ENCODE measurements at places on chromosomes 6 and 20.

DNA sequence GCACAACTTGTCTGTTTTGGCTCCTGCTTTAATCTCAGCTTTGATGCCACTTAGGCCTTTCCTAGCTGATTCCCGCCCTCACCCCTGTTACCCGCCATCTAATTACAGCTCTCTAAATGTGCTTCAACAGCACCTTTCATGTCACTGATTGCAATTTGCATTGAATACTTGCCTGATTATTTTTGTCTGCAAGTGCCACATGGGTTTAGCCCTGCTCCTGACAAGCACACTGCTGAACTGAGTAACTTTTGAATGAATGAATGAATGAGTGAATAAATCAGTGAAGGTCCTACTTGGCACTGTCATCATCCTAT lies 591 bp upstream of the DCBLD1 start:
- DNase-seq, result no peak

GRCh38 chr6:133645966-133646740 lies 242.8 kb upstream of the TCF21 start:
- DNase-seq, result no peak

DNA sequence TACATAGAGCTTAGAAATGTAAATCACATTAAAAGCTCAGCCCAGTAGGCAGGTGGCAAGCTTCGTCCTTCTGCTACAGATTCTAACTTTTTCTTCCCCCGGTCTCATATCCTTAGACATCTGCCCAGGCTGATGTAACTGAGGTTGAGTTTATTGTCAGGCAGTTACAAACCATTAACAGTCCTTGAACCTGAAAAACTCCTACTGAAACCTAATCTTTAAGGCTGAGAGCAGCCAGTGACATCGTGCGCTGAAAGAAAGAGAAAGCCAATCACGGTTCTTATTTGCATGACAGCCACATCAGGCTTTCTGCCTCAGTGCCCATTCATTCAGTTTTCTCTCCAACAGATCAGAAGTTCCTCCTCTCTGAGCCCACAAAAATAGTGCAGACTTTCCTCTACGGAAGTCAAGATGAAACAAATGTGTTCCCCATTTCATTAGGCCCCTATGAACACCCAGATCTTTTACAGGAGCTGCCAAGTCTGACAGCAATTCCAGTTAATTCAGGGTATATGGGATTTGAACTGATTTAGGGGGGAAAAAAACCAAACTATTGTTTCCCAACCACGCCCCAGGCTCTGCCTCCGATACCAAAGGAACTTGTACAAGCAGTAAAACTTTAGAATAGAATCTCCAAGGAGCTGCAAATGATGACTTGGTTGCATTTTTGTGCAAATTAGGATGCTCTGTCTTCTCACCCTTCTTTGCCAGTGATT lies at the start of gene NHSL1:
Gene NHSL1, minus strand, starts transcription at position 192 of the 716 bp plus-strand sequence. CDS start 204 bp downstream, outside the sequence.
- no peak for DNase-seq

- DNase-seq, result no peak
Observed at GRCh38 chr20:58459058-58459750, 56.0 kb downstream of the APCDD1L start.

DNA sequence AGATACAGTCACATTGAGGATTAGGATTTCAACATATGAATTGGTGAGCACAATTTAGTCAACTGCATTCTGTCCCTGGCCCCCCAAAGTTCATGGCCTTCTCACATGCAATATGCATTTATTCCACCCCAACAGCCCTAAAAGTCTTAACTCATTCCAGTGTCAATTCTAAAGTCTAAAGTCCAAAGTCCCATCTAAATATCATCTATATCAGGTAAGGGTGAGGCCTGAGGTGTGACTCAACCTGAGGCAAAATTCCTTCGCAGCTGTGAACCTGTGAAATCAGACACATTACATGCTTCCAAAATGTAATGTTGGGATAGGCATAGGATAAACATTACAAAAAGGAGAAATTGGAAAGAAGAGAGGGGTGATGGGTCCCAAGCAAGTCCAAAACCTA lies 27.8 kb downstream of the CLIC5 start:
- no peak for DNase-seq

- no peak for DNase-seq
Observed at GRCh38 chr6:14912226-14912625, 333.6 kb upstream of the JARID2 start.

DNA sequence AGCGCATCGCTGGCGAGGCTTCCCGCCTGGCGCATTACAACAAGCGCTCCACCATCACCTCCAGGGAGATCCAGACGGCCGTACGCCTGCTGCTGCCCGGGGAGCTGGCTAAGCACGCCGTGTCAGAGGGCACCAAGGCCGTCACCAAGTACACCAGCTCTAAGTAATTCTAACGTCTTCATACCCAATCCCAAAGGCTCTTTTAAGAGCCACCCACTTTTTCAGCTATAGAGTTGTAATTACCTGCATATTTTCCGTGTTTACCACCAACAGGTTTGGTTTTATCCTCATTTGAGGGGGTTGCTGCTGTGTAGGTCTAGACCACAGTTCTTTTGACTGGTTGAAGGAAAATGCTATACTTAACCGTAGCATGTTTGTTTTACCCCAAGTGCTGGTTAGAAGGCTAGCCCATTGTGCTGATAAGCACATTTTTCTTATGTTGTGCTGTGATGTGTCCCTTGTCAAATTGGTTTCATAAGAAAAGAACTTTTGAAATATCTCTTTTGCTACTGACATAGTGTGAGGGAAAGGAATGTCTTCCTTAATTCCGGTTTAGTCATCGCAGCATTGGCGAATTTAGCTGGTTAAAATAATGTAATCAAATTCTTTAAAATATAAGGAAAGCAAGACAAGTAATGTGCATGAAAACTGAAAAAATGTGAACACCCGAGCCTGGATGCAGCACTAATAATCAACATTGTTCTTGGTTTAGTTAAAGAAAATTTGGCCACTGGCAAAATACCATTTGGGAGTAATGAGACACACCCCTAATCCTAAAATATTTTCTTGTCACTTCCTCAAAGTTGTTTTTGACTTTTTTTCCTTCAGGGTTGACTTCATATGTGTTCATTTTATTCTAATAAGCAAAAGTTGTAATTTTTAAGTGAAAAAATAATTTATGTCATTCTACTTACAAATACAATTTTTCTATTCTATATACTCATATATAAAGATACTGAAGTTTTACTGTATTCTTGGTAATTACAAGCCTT lies 112.8 kb downstream of the HFE start:
- DNase-seq, result no peak

DNA sequence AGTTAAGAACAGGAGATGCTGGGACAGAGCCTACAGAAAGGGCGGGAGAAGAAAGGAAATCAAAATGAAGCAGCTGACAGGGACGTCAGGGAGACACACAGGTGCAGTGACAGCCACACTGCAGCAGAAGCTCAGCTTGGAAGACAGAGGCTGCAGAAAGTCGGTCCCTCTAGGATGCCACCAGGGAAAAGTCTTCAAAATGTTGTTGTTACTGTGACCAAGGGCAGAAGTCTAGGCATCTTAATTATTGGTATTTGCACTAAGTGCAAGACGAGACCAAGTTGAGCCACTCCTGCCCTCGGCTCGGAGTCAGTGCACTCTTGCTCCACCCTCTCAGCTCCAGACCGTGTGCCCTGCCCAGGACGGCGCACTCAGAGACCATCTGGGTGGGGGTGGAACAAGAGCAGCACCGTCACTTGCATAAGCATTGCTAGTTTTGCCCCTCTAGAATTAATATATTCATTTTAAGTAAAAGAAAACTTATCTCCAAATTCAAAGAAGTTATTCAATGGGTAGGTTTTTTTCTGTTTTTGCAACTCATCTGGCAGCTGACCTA lies 2.6 kb downstream of the PRR18 start:
- DNase-seq, result no peak

DNA sequence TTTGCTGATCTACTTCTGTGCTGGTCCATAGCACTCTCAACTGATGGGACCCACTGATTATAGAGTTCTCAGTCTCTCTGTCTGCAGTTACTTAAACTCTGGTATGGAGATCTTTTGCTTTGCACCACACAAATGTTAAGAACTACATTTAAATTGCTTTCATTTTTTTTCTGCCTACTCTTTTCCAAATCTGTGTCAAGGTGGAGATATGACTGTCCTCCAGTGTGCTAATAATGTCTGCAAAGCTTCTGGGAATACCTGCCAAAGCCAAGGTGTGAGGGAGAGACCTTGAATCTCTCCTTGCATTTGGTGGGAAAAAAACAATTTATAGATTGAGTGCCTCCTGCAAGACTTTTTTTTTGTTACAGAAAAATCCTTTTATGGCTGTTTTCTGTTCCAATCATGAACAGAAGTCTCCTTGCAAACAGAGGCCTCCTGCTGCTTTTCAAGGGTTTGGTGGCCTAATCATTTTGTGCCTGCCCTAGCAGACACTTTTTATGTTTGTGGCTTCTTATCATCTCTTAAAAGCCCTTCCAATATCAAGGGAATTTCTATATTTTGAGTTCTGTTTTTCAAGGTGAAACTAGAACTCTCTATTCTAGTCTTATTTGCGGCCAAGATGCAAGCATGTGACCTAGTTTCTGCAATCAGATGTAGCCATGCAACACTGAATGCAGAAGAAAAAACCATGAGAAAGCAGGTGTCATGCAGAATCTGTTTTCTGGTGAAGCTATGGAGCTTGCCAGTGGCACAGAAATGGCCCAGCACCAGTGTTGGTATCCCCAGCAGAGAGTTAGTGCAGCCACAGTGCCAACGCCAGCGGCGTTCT lies 23.2 kb upstream of the AKIRIN2 start:
- no peak for DNase-seq

DNA sequence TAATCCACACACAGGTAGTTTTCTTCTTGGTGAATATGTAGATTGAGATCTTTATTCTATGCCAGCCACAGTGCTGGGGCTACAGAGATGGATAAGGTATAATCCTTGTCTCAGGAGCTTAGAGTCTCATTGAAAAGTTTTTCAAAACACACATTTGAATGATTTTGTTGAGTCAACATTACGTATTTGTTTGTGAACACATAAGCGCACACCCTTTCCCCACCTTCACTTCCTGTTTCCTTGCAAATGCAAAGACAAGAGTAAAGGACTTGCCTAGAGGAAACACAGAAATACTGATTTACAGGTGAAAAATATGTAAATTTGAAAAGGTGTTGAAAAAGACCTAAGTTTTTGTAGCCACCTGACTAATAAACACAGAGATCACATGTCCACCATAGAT lies 27.8 kb downstream of the VAPB start:
- no peak for DNase-seq

DNA sequence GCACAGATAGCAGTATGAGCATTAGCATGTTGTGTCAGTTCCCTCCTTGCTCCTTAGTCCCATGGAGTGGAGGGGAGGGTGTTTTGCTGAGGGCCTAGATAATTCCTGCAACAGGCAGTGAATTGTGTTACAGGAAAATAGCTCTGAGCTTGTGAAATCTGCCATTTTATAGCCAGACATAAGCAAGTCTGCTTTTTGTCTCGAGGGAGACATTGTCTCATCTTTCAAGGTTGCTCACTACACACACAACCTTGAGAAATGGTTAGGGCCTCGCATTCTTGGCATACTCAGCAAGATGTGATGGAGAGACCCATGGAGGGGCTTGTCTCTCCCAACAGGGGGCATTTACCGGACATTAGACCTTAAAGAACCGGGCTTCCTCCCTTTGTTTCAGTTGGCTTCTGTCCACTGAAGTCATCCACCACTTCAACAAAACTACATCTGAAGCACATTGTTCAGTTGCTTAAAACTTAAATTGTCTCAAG lies 108.0 kb upstream of the FOXO3 start:
- DNase-seq, result no peak

- DNase-seq, result no peak
Observed at GRCh38 chr20:61897401-61898295, 168.0 kb downstream of the TAF4 start.

DNA sequence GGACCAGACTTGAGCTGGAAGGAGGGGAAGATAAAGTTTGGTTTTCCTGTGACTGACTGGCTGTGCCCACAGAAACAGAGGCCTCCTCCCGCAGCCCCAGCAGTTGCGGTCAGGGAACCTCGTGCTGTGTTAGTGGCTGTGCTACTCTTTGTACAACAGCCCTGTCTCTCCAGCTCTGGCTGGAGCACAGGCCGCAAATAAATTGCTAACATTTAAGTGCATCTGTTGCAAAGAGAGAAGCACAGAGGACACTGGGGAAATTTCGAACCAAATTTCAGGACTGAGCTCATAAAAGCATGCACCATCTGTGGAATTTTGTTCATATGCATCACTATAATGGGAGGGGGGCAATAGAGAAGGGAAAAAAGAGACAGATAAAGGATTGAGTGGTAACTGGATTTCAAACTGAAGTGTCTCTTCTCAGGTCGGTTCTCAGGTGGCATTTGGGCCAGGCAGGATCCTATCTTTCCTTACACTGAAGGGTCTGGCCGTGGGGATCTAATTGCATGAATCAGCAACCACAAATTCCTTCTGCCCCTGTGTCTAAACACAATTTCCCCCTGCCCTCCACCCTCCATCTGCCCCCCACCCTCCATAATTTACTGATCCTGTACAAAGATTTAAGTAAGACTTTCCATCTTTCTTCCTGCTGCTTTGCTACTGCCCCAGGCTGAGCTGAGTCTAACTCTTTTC lies 88.9 kb upstream of the ATXN1 start:
- no peak for DNase-seq

DNA sequence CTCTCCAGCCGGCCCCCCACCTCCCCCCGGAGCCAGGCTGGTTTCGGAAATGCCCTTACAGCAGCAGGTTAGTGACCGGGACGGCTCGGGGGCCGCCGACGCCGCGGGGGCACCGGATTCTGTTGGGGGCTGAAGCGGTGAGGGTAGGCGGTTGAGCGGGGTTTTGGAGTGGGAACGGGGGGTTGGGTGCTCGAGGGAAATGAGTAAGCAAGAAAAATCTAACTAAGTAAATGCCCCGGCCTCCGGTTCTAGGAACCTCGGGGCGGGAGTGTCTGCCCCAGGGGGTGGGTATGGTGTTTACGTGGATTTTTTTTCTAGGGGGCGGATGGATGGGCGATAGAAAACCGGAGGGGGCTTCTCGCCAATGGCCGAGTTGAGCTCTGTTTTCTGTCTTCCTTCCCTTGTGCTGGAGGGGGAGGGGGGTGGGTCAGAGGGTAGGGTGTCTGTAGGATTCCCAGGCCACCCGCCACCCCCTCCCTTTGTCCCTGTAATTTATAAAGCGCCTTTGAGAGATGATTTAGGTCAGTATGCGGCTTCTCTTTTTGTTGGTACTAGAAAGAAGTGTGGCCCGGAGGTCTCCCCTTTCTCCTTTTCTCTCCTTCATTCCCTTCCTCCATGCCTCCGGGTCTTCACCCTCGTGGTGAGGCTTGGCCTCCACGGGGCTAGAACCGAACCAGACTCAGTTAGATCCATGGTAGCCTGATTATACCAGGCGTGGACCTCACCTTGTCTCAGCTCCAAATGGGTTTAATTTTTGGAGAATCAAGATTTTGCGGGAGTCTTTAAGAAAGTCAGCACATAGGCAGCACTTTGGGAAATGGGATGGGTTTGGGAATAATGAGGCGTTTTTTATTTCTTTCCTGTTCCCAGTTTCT lies 2.3 kb downstream of the E2F3 start:
- DNase-seq, result no peak

DNA sequence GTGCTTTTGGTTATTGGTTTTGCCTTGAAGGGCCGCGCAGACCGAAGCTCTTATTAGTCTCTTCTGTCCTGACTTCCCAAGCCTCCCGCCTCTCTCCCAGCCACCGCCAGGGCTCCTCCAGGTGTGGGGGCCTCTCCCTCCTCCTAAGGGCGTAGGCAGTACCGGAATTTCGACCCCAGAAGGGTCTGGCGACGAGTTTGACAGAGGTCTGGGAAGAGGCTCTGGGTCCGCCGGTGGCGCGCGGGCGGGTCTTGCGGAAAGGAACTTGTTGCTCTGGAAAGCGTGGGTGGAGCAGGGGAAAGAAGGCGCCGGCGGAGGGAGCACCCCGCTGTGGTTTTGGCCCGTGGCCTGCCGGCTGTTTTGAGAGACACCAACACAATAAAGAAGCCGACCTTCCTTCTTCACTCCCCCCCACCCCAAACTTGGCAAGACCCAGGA lies 1.8 kb downstream of the PCSK2 start:
- no peak for DNase-seq

- DNase-seq, result no peak
Observed at GRCh38 chr20:62832212-62832922, 15.5 kb downstream of the COL9A3 start.
